GM12892 (cell line): ENCODE measurements at places on chromosomes 12 and 14.

DNA sequence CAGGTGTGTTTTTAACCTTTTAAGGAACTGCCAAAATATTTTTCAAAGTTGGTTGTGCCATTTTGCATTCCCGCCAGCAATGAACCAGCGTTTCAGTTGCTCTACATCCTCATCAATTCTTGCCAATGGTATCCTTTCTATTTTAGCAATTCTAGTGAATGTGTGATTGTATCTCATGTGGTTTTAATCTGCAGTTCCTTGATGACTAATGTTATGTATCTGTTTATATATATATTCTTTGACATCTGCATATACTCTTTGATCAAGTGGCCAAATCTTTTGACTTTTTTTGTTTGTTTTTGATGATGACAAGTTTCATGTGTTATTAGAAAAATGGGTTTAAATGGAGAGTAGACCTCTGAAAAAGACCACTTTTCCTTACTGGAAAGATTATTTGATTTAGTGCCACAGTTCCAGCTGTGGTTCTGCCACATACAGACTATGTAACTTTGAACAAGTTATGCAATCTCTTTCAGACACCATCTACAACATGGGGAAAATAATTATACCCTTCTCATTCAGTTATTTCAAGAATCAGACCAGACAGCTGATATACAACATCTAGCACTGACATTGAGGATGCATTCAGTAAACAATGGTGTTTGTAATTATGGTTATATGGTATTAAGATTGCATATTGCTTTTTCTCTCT is 146.3 kb upstream of the CNOT2 start:
- DNase-seq: no peak

GRCh38 chr12:106743270-106743988 is 31.1 kb upstream of the RIC8B start:
- no peak for DNase-seq

DNA sequence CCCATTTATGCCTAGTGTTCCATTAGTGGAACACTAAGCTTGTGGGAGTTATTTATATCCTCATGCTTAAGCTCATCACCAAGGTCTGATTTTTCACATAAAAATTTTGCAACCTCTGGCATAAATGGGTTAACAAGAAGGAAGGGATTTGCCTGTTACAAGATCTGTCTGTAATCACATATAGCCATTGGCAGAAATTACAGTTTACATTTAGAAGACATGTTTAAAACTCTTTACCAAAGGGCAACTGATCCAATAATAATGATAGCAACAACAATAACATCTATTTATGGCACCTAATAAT is 422.9 kb downstream of the ZFP36L1 start:
- no peak for DNase-seq

GRCh38 chr12:59446116-59446515 is 149.7 kb upstream of the SLC16A7 start:
- no peak for DNase-seq

GRCh38 chr12:16261944-16262475 is 15.5 kb downstream of the SLC15A5 start:
- no peak for DNase-seq

- DNase-seq: no peak
Observed at GRCh38 chr12:108135627-108136026, 6.5 kb downstream of the WSCD2 start.

DNA sequence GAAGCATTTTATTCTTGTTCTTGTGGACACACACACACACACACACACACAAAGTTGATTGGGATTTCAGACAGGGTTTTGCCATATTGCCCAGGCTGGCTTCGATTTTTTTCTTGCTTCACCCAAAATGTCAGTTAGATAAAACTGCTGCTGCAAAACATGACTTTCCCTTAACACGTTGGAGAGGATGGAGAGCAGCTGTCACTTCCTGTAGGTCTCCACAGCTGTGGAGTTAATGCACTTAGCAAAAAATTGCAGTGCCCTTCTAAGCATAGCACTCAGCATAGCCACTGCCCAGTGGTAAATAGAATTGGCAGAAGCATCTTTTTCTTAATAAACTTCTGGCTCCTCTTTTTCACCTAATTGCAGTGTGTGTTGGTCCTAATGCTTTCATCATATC is 54.5 kb downstream of the PDZRN4 start:
- no peak for DNase-seq

DNA sequence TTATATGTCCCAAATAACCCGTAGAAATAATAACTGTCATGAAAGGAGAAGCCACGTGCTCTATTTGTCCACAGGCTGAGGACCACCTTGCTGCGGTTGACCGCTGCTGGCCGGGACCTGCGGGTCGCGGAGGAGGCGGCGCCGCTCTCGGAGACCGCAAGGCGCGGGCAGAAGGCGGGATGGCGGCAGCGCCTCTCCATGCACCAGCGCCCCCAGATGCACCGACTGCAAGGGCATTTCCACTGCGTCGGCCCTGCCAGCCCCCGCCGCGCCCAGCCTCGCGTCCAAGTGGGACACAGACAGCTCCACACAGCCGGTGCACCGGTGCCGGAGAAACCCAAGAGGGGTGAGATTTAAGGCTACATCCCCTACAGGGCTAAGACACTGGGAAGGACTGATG is 21.0 kb downstream of the RPGRIP1 start:
- no peak for DNase-seq

DNA sequence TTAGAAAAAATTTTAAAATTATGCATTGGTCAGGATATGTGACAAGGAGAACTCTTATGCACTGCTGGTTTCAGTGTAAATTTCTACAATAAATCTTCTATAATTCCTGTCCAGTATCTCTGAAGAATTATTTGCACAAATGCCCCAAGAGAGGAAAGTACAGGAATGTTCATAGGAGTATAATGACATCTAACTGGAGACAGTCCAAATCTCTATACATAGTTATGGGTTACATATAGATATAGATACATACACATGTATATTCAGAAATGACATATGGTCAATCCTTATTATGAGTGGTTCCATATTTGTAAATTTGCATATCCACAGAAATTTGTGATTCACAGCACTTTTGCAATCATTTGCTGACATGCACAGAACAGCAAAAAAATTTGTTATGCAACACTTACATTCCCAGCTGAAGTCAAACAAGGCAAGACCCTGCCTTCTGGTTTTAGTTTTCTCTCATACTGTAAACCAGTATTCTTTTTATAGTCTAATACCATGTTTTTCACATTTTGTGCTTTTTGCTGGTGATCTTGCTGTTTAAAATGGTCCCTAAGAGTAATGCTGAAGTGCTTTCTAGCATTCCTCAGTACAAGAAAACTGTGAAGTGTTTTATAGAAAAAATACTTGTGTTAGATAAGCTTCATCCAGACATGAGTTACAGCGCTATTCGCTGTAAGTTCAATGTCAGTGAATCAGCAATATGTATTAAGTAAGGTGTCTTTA is 103.8 kb downstream of the SLC16A7 start:
- no peak for DNase-seq

- DNase-seq: no peak
Observed at GRCh38 chr14:106396999-106397398, 870.6 kb downstream of the TMEM121 start.
